Mammary epithelial cell (primary cell): ENCODE measurements at places on chromosomes 3 and 15.
A peak's percentile ranks its signal among the peaks of the same experiment; 100 is the strongest.

DNA sequence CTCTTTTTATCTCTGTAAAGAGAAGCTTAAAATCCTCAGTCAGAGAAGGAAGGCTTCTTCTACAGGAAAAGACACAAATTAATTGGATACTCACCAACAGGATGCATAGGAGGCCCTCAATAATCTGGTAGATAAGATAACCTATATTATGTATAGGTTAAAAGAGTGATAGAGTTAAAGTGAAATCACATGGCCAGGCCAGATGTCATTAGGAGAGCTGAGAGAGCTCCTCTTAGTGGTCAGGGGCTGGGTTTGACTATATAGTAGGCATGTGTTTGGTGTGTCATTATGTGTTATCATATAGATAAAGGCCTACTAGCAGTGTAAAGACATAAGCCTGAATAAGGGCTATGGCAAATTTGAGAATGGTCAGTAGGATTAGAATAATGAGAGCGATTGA is 479.3 kb downstream of the EPHA3 start:
- no peak for DNase-seq

DNA sequence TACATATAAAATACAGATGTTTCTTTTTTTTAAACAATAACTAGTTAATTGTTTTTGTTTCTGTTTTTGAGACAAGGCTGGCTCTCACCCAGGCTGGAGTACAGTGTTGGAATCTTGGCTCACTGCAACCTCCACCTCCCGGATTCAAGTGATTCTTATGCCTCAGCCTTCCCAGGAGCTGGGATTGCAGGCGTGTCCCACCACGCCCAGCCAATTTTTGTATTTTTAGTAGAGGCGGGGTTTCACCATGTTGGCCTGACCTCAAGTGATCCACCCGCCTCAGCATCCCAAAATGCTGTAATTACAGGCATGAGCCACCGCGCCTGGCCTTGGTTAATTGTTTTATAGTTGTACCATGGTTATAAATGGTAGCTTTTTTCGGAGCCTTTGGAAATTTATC is 72.3 kb downstream of the PIAS1 start:
- DNase-seq: peak; percentile 14

- DNase-seq: no peak
Observed at GRCh38 chr3:10502185-10502880, 3.1 kb downstream of the ATP2B2 start.

- no peak for DNase-seq
Observed at GRCh38 chr3:121698901-121699300, 38.2 kb upstream of the HCLS1 start.

DNA sequence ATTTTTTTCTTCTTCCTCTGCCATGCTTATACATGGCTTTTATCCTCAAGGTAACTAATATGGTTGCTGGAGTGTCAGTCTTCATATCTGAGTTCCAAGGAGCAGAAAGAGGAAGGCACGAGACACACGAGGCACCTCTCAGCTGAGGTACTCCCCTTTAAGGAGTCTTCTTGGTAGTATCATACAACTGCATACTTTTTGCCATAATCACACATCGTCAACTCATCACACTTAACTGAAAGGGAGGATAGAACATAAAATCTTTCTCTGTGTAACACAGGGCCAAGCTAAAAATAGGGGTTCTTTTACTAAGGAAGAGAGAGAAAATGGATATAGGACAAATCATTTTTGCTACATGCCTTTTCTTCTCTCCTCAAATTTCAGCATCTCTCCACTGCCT is 104.2 kb downstream of the OXSM start:
- DNase-seq: no peak

- no peak for DNase-seq
Observed at GRCh38 chr3:43246976-43247375, 39.4 kb upstream of the SNRK start.

GRCh38 chr3:58163234-58163633 is 47.5 kb downstream of the DNASE1L3 start:
- DNase-seq: no peak

- DNase-seq: no peak
Observed at GRCh38 chr15:69863446-69863845, 234.3 kb downstream of the TLE3 start.

- DNase-seq: no peak
Observed at GRCh38 chr15:69476704-69477473, 24.3 kb downstream of the RPLP1 start.

DNA sequence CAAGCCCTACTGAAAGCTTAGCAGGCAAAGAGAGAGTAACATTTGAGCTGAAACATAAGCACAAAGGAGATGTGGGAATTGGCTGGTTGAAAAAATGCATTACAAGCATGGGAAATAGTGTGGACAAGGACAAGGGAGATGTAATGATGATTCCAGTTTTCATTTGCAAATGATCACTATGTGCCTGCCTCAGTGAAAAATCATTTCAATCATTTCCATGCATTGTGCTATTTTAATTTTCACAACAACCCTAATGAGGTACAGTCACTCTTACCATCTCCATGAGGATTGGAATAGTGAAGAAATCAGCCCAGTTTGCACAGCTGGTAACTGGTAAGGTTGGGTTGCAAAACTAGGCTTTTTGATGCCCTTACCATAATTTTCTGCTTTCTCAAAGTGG is 123.2 kb downstream of the ARNT2 start:
- no peak for DNase-seq

DNA sequence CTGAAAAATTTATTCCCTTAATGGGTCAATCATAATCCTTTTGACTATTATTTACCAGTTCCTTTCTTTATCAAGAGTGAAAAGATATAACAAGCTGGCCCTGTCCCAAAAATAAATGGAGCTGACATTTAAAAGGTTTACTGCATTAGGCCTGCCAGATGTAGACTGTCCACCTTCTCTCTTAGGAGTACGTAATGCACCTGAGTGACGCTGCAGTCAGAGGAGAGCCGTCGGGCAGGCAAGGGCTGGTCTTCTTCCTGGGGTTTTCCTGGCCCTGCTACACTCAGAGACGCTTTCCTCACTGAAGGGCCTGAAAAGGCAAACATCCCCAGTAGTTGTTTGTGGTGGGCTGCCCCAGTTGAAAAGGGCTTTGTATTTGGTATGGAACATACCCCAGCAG is 27.6 kb downstream of the NEK4 start:
- no peak for DNase-seq

DNA sequence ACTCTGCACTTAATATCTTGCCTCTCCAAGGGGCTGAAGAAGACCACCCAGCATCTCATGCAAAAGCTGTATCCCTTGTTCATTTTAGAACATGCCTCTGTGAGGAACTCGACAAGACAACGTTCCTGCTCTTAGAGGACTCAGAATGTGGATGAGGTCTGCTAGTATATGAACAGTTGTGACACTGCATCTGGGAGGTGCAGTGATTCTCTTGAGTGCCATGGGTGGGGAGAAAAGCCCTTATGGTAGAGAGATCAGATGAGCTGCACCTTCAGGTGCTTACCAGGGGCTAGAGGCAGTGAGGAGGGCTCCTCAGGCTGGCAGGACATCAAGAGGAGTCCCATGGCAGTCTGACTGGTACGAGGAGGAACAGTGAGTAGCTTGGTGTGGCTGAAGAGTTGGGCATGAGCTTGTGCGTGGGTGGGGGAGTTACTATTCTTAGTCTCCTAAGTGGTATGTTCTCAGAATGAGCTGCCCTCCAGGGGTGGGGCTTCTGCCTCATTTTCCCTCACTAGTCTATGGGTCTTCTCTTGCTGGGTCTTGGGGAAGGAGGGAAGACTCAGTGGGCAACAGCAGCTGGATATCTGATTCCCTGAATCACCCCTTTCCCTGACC is 56.7 kb upstream of the ATP2B2 start:
- no peak for DNase-seq

- DNase-seq: peak; percentile 69
Observed at GRCh38 chr3:58994746-58995330, 55.0 kb downstream of the CFAP20DC start.

GRCh38 chr3:158847885-158848284 is 46.0 kb downstream of the MFSD1 start:
- DNase-seq: no peak

- no peak for DNase-seq
Observed at GRCh38 chr15:67180035-67180434, 74.4 kb downstream of the AAGAB start.

DNA sequence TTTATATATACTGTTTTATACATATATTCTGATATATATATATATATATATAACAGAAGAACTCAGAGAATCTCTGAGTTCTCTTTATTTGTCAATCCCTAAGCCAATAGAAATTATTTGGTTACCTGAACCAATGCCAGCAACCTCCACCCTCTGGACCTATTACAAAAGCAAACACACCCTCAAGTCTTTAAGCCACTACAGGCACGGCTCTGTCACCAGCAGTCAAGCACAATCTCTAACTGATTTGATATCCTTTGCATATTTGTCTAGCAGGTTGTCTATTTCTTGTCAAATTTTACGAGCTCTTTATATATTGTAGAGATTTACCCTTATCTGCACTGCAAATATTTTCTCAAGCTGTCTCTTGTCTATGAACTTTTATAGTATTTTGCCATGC is 66.6 kb upstream of the TOPAZ1 start:
- no peak for DNase-seq

DNA sequence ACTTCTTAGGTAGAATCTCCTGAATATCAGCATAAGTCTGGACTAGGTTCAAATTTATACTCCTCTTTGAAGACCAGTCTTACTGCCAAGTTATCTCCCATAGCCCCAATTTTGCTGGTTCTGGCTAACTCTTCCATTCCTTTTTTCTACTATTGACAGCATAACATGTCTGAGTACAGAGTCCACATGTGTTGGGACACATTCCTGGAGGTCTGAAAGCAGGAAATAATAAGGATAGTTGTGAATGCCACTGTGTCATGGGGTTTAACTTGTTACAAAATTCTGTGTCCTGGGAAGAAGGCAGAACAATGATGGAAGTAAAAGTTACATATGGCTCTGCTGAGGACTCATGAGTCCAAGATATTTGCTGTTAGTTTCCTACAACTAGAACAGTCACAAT is 57.4 kb upstream of the ZBTB20 start:
- DNase-seq: no peak

- DNase-seq: no peak
Observed at GRCh38 chr15:80885016-80885579, 104.5 kb downstream of the MESD start.

DNA sequence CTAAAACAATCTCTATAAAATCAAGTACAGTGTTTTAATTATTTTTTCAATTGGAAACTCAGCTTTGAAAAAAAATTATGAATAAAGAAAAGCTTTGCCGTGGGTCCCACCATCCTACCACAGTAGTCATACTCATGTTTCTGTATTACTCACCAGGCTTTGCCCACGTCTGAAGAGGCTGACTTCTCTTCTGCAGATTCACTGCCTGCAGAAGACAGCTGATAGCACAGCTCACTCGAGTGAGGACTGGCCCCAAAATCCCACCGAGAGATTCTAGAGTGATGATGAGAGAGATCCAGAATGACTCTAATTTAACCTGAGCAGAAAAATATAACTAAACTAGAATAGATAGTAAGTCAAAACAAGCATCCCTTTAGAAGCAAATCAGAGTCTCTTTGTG is 11.9 kb downstream of the C2CD4B start:
- DNase-seq: no peak

DNA sequence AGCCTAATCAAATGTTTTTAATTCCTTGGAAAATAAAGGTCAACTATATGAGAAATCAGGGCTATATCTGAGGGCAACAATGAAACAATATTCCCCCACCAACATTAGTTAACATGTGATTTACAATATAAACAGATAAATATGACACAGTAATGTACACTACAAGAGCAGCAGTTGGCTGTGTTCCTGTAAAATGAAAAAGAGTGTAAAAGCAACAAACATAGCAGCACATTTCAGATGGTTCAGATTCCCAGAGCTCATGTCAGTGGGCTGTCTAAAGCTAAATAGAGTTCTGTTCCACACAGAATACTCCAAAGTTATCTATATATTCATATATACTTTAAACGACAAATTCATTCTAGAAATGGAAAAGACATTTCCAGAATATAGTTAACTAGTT is 42.6 kb downstream of the ANKRD28 start:
- no peak for DNase-seq

DNA sequence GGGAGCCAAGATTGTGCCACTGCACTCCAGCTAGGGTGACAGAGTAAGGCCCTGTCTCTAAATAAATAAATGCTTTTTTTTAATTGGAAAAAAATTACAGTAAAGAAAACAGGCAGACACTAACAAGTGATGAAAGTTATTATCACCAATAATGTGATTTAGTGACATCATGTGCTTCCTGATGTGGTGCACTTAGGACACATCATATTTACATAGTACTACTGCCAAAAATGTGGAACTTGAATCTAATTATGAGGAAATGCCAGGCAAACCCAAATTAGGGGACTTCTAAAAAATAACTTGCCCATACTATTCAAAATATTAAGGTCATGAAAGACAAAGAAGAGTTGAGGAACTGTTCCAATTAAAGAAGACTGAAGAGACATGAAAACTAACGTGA is 30.8 kb downstream of the MAP4 start:
- no peak for DNase-seq

- peak; percentile 11 for DNase-seq
Observed at GRCh38 chr15:45550436-45550835, 27.9 kb upstream of the SLC30A4 start.

DNA sequence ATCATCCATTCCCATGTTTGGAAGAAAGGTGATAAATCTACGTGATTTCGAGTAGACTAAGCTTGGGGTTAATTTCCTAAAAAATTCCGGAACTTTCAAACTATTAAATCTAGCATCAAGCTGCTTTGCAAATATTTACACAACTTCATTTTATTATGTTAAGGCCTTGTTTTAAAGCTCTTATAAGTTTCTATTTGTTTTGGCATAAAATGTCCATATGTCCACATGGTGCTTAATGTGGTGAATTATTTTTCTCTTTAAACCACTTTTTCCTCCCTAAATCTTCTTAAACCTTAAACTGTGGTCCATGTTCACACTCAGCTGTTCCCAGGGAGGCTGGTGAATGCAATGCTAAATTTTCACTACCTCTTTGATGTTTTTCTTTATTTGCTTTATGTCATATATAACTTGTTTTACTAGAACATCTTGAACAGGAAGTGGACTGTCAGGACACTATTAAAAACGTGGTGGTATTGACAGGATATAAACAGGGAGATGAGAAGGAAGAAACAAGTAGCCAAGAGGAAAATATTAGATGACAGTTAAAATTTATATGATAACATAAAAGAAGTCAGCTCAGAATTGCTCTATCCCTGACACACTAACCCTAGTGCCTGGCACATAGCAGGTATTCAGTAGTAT is 72.5 kb upstream of the AGTR1 start:
- no peak for DNase-seq

- peak; percentile 40 for DNase-seq
Observed at GRCh38 chr3:28949580-28949979, 331.3 kb upstream of the RBMS3 start.

DNA sequence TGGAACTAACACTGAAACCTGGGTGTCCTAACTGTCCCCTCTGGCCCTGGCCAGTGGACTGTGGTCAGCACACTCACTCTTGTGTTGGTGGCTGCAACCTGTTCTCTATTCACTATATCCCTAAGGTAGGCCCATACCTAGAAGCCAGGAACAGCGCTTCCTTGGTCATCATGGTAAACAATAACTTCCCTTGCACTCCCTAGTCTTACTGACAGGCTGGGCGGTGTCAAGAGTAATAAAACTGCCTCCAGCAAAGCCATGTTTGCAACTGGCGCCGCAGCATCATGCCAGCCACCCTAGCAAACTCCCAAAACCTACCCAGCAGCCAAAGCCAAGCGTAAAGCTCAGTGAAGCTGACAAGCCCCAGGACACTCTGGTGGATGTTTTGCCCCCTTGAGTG is 63.1 kb upstream of the TSEN2 start:
- DNase-seq: no peak
